T-cell (primary cell): ENCODE measurements at places on chromosomes 5 and 9.

- no peak for DNase-seq
- H3K36me3 ChIP-seq = no peaks in the 10 kb centered on the region
- peaks cover 15% of the 10 kb centered on the region for H3K27me3 ChIP-seq
- no peak overlapping the region for H3K27ac ChIP-seq
- H3K4me3 ChIP-seq = no peak overlapping the region
Observed at GRCh38 chr9:98860871-98861293, 53.4 kb downstream of the GALNT12 start.

DNA sequence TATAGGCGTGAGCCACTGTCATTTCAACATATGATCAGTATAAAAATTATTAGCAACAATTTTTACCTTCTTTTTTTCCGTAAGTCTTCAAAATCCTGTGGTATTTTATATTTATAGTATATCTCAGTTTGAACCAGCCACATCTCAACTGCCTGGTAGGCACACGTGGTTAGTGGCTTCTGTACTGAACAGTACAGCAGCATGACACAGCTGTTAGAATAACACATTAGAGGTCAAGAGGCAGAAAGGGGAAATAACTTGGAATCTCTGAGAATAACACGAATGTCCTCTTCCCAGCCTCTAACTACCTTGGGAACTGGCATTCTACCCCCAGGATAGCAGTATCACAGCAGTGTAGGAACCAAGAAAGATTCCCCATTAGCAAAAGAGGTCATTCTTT is 108.5 kb upstream of the IQGAP2 start:
- peak; percentile 8 for DNase-seq
- no peak overlapping the region for H3K27ac ChIP-seq
- no peak overlapping the region for H3K4me3 ChIP-seq
- no peaks in the 10 kb centered on the region for H3K27me3 ChIP-seq

DNA sequence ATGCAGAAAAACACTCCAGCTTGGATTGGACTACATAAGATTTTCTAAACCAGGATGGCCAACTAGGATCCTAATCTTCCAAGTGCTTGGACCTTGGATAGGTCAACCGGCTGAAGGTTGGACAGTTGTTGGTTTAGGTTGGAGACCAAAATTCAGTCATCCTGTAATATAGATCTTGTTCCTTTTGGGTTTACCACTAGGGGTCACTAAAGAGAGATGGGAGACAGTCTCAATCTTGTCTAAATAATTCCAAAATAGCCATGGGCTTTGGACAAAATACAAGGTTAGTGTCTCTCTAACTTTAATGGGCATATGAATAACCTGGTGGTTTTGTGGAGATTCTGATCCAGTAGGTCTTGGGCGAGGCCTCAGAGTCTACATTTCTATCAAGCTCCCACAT is 148.7 kb upstream of the ERCC6L2 start:
- H3K27ac ChIP-seq = no peak overlapping the region
- no peak overlapping the region for H3K4me3 ChIP-seq
- no peaks in the 10 kb centered on the region for H3K36me3 ChIP-seq
- H3K27me3 ChIP-seq = peaks cover 5% of the 10 kb centered on the region
- DNase-seq = no peak
- H3K4me1 ChIP-seq = peaks cover 23% of the 10 kb centered on the region

DNA sequence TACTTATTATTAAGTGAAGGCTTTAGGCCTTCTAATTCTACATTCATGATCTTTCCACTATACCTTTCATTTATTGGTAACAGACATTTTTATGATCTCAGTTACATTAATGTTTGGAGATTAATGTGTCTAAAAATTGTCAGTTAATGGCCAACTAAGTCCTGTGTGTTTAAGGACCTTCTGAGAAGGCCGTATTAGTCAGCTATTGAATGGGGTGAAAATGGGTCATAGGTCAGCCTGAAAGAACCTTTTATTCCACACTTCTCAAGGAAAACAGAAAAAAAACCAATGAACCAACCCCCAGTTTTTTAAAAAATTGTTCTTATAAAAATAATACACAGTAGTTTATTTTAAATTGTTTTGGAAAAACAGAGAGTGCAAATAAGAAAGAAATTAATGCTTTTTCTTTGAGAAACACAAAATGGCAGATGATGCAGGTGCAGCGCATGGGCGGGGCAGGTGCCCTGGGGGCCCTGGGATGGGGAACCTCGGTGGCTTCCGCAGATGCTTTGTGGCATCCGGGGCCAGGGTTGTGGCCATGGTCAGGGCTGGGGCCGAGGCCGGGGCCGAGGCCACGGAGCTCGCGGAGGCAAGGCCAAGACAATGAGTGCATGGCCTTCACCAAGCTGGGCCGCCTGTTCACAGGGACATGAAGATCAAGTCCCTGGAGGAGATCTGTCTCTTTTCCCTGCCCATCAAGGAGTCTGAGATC is 141.9 kb downstream of the SPATA31D1 start:
- no peaks in the 10 kb centered on the region for H3K4me1 ChIP-seq
- H3K4me3 ChIP-seq = no peak overlapping the region
- no peak for DNase-seq
- H3K27me3 ChIP-seq = no peaks in the 10 kb centered on the region
- no peak overlapping the region for H3K27ac ChIP-seq
- no peaks in the 10 kb centered on the region for H3K36me3 ChIP-seq

DNA sequence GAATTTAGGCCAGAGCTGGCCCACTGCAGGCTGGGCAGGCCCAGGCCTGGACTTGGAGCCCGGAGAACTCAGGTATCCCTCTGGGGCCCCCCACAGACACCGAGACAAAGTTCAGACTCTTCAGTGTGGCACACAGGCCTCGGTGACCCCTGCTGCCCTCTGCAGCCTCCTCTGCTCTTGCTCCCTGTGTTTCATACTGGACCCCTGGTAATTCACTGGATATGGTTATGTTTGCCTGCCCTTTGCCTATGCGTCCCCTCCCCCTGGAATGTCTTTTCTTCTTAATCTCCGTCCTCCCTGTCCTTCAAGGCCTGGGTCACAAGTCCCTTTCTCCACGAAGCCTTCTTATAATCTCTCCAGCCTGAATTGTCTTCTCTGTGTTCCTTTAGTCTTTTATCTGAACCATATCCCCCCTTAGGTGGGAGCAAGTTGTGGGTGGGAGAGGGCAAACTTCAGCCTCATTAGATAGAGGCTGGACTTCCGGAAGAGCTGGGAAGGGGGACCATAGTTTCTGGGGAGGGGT is 30.1 kb downstream of the GSN start:
- no peak overlapping the region for H3K27ac ChIP-seq
- no peak for DNase-seq
- peaks cover 3% of the 10 kb centered on the region for H3K4me1 ChIP-seq

DNA sequence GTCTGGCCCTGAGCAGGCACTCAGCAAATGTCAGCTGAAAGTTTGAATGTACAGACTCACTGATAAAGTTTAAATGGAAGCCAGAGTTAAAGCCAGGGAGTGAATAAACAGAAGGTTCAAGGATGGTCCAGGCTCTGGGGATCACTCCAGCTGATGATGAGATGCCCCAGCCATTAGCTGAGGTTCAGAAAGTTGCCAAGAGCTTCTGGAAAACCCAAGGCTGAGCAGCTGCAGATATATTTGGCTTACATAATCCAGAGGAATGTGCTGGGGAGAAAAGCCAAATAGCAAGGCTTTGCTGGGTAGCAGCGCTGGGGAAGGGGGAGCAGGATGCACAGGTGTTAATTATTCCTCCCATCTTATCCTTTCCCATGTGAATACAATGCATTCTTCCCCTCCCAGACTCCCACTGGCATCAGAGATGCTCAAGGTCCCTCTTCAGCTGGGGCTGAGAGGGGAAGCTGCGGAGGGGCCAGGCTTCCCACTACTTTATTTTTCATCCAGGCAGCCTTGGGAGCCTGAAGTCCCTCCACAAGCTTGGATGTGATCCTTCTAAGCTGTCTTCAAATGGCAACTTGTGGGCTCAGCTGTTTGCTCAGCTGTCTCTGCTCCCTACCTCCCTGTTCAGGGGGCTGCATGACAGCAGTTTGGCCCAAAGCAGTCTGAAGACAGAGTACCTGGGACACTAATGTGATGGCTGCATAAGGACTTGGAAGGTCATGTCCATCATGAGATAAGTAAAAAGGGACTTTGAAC is 341.2 kb downstream of the TRIM32 start:
- H3K4me1 ChIP-seq = no peaks in the 10 kb centered on the region
- no peaks in the 10 kb centered on the region for H3K36me3 ChIP-seq
- no peaks in the 10 kb centered on the region for H3K27me3 ChIP-seq
- no peak for DNase-seq
- no peak overlapping the region for H3K27ac ChIP-seq

- no peak overlapping the region for H3K27ac ChIP-seq
- no peak for DNase-seq
- H3K4me1 ChIP-seq = no peaks in the 10 kb centered on the region
- no peaks in the 10 kb centered on the region for H3K27me3 ChIP-seq
- H3K4me3 ChIP-seq = no peak overlapping the region
- no peaks in the 10 kb centered on the region for H3K36me3 ChIP-seq
Observed at GRCh38 chr9:1979741-1980367, 35.3 kb upstream of the SMARCA2 start.

GRCh38 chr5:167936022-167936421 is 355.4 kb upstream of the WWC1 start:
- H3K27ac ChIP-seq = no peak overlapping the region
- H3K27me3 ChIP-seq = no peaks in the 10 kb centered on the region
- H3K36me3 ChIP-seq = no peaks in the 10 kb centered on the region
- H3K4me3 ChIP-seq = no peak overlapping the region
- DNase-seq = no peak

- H3K36me3 ChIP-seq = peaks cover 49% of the 10 kb centered on the region
- H3K27ac ChIP-seq = no peak overlapping the region
- peaks cover 17% of the 10 kb centered on the region for H3K4me1 ChIP-seq
- no peaks in the 10 kb centered on the region for H3K27me3 ChIP-seq
Observed at GRCh38 chr5:98923966-98924365, 4.8 kb downstream of the CHD1 start.

DNA sequence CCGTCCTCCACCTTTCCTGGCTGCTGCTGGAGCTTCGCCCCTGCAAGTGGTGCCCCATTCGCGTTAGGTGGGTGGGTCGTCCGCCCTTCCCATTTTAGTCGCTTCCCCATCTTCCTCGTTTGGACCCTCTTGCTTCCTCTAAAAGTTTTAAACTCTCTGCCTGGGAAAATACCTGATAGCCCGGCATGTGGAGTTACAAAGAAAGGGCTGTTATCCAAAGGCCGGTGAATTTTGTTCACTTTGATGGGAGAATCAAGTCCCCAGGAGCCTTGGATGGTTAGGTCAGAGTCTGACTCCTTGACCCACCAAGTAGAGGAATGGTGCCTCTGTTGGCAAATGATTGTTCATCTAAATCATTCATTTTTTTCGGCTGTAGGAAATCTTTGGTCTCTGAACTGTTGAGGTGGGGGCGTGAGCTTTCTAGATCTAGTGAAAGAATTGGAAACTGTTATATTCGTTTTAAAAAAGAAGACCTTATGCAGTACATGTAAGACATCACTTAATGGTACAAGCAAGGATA is 29.5 kb upstream of the APC start:
- no peaks in the 10 kb centered on the region for H3K36me3 ChIP-seq
- H3K4me1 ChIP-seq = peaks cover 26% of the 10 kb centered on the region
- peak overlapping the region; percentile 98 for H3K4me3 ChIP-seq

DNA sequence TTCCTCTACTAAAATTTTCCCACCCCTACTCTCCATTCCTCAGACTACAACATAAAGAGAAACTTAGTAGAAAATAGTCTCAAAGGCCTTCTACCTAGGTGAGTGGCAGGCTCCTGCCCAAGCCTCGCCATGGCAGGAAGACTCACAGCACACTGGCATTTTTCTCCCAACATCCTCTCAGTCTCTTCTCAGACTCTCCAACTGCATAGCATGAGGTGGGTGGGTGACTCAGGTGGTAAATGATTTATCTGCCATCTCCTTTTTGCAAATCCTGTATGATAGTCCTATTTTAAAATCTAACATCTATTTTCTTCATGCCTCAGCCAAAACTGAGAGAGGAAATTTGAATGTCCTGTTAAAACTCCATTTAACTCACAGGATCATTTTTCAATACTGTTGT is 33.5 kb upstream of the GRIA1 start:
- no peaks in the 10 kb centered on the region for H3K27me3 ChIP-seq
- DNase-seq = no peak
- no peaks in the 10 kb centered on the region for H3K4me1 ChIP-seq
- no peak overlapping the region for H3K27ac ChIP-seq

DNA sequence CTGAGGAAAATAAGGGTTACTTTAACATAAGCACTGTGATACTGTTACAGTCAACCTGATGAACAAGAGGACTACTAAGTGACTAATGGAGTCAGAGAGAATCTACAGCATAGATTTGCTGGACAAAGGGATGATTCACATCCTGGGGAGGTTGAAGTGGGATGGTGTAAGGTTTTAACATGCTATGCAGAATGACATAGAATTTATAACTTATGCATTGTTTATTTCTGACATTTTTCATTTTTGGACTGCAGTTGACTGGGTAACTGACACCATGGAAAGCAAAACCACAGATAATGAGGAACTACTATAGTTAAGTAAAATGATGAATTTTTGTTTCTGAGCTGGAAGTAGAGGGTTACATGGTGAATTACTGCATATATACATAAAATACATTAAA is 389.2 kb downstream of the MAT2B start:
- no peak overlapping the region for H3K27ac ChIP-seq
- no peaks in the 10 kb centered on the region for H3K27me3 ChIP-seq
- no peak for DNase-seq
- no peaks in the 10 kb centered on the region for H3K4me1 ChIP-seq
- H3K36me3 ChIP-seq = no peaks in the 10 kb centered on the region

DNA sequence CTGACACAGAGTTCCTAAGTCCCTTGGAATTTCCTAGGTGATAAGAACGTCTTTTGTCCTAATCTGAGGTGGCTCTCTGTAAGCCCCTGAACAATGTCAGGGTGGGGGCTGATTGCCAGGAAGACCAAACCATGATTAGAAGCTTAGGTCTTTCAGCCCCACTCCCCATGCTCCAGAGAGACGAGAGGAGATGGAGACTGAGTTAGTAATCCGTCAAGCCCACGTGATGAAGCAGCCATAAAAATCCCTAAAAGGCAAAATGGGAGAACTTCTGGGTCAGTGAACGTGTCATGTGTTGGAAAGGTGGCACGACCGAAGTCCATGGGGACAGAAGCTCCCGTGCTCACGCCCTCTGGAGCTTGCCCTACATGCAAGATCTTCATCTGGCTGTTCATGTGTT is 85.6 kb downstream of the RAD23B start:
- H3K4me3 ChIP-seq = no peak overlapping the region
- no peaks in the 10 kb centered on the region for H3K27me3 ChIP-seq
- no peak overlapping the region for H3K27ac ChIP-seq

DNA sequence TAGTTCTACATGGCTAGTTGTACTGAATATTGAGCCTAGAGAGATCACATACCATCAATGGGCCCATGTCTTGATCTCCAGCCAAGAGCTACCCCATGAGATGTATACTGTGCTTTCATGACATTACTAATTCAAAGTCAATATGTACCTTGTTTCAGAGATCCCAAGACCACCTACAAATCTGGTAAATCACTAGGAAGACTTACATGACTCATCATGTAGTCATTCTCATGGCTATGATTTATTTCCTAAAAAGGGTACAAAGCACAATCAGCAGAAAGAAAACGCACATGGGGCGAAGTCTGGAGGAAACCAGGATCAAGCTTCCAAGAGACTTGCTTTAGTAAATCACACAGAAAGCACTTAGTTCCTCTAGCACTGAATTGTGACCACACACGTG is 103.0 kb downstream of the PCSK5 start:
- no peaks in the 10 kb centered on the region for H3K4me1 ChIP-seq
- no peak overlapping the region for H3K27ac ChIP-seq

GRCh38 chr9:108041551-108041950 is 552.0 kb upstream of the KLF4 start:
- no peaks in the 10 kb centered on the region for H3K4me1 ChIP-seq
- H3K27ac ChIP-seq = no peak overlapping the region
- H3K4me3 ChIP-seq = no peak overlapping the region
- DNase-seq = no peak
